Activated T-cell treated with anti-CD3 and anti-CD28 coated beads for 4 hours (primary cell): ENCODE measurements at places on chromosomes 2 and 18.

- no peak for DNase-seq
These were observed 6.4 kb downstream of the ARL4C start for GRCh38 chr2:234490271-234491091.

- DNase-seq: no peak
These were observed 100.9 kb downstream of the ARL4C start for GRCh38 chr2:234395891-234396420.

DNA sequence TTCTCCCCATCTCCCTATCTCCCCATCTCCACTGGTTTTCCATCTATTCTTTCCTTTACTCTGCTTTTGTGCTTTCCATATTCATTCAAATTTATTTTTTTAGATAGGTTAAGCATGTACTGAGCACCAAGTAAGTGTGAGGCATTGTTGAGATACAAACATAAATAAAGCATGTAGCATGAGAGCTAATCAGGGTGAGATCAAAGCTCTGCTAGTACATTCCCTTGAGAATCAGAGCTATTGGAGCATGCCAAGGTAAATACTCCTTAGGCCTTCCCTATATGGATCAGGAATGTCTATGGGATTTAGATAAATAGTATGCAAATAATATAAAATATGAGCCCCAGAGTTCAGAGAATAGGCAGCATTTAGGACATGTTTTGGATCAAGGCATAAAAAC, 25.3 kb downstream of the BABAM2 start:
- DNase-seq: no peak

DNA sequence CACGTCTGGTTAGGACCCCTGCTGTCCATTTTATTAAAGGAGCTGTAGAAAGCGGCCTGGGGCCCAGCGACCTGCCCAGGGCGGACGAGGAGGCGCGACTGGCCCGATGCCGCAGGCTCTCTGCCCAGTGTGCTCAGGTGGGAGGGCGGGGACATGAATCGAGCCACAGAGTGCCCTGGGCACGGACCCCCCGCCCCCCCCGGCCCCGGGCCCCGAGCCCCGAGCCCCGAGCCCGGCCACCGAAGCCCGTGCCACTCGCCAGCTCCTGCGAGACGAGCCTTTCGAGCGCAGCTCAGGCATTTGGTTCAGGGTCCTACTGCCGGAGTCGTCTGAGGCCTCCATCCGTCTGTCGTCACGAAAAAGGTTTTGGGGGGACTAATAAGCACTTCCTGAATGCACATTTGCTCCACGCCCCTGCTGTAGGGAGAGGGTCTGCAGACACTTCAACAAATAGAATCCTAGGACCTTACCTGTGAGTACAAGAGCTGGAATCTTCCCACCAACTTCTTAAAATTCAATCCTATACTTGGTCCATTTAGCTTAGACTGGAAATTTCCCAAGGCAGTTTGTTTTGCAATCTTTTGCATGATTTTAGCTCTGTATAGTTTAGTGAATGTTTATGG, 602 bp upstream of the ADAM17 start:
- DNase-seq: peak; percentile 7

- no peak for DNase-seq
These were observed 74.7 kb upstream of the ETAA1 start for GRCh38 chr2:67322353-67323001.

DNA sequence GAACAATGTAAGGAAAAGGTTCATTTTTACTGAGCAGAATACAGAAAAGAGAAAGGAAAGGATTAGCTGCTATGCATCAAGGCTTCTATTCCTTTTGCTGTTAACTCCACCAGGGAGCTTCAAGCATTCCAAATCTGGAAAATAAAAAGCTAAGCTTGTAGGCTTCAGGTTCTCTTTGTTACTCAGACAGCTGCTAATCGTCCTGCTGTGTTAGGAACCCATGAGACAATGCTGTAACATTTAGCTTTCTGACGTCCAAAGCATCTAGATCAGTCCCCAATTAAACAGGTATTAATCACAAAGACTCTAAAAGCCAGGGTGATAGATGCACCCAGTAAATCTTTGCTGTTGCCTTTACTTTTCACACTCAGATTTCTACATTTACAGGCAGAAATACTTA, 103.8 kb downstream of the EPHA4 start:
- no peak for DNase-seq

DNA sequence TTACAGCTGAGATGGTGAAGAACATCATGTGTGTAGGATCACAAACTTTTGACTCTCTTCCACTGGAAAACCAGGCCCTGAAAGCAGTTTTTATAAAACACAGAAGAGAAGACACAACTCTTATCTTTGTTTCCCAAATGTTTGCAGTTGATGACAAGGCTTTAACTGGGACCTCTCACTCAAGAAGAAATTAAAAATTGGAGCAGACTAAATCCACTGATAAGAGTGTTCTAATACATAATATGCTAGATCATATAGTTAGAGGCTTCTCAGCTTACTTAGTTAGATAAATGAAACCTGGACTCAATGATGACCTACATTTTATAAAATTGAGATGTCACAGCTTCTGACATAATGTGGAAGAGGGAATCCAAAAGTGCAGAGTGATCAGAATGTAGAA, 158.3 kb upstream of the WDSUB1 start:
- DNase-seq: no peak

GRCh38 chr2:31239593-31240177, 5.7 kb downstream of the EHD3 start:
- DNase-seq: no peak

DNA sequence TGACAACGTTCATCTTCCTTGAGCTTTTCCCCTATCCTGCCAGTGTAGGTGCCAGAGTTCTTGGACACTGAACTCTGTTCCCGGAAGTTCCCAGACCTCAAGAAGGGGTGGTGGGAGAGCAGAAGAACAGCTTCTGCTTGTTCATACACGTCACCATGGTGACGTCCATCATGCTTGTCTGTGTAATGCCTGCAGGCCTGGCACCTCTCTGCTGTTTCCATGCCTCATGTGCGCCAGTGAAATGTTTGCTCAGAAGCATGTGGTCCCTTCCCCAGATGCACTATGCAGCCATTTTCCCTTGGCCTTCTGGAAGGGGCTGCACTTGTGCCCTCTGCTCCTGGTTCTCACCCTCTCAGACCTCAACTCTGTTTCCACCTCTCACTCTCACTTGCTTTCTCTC, 210.8 kb upstream of the NABP1 start:
- DNase-seq: no peak

- no peak for DNase-seq
These were observed 232.3 kb downstream of the HAUS1 start for GRCh38 chr18:46336278-46337111.

GRCh38 chr2:44056947-44057346, 61.2 kb upstream of the LRPPRC start:
- no peak for DNase-seq

GRCh38 chr2:34105006-34105767, 506.1 kb upstream of the FAM98A start:
- DNase-seq: no peak

- DNase-seq: no peak
These were observed 16.6 kb upstream of the PIK3C3 start for GRCh38 chr18:41938445-41938844.

- no peak for DNase-seq
These were observed 14.9 kb upstream of the UGT1A1 start for GRCh38 chr2:233745073-233745755.

GRCh38 chr18:9786631-9787030, 78.5 kb downstream of the RAB31 start:
- DNase-seq: no peak

GRCh38 chr2:5374762-5375161, 317.4 kb upstream of the SOX11 start:
- no peak for DNase-seq

- no peak for DNase-seq
These were observed 56.7 kb downstream of the GALNT14 start for GRCh38 chr2:31081492-31081891.

- DNase-seq: no peak
These were observed 44.8 kb downstream of the CHMP3 start for GRCh38 chr2:86518481-86518880.

- no peak for DNase-seq
These were observed 31.8 kb upstream of the MTCL1 start for GRCh38 chr18:8673256-8674209.

GRCh38 chr2:171522052-171522787, at the start of gene CYBRD1:
Gene CYBRD1, plus strand, starts transcription at chr2:171522474. Its CDS starts 72 bp downstream, at chr2:171522546.
- no peak for DNase-seq

- no peak for DNase-seq
These were observed 42.7 kb downstream of the SH3RF3 start for GRCh38 chr2:109171444-109172334.

- DNase-seq: no peak
These were observed 23.2 kb downstream of the RND3 start for GRCh38 chr2:150464270-150464669.

GRCh38 chr18:51070545-51070944, 40.5 kb downstream of the SMAD4 start:
- no peak for DNase-seq

GRCh38 chr2:109102588-109103233, 26.3 kb upstream of the SH3RF3 start:
- DNase-seq: no peak

- DNase-seq: no peak
These were observed 7.2 kb upstream of the GPC1 start for GRCh38 chr2:240428245-240428644.

GRCh38 chr18:62717169-62717924, 2.0 kb downstream of the PHLPP1 start:
- peak; percentile 14 for DNase-seq

DNA sequence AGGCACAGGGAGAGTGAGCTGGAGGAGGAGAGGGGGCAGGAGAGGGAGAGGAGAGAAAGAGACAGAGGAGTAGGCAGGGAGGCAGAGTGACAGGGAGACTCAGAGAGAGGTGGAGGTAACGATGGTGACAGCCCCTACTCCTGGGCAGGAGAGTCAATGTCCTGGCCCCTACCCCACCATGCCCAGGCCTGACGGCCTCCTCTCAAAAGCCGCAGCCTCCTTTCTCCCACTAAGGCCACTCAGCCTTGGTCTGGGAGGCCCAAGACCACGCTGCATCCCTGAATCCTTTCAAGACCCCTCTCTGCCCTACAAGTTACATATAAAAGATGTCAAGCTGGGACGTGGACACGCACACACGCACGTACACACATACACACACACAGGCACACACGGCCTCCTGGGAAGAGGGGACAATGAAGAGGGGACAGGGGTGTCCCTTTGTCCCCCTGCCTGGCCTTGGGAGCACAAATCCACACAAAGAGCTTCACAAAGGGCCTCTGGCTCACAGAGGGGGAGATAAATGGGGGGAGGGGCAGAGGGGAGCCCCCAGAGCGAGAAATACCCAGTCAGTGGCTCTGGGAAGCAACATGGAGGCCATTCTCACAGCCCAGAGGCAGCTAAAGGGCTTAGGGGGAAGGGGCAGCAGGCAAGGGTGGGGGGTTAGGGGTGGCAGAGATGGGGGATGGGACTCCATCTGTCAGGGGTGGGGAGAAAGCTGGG, 19.5 kb upstream of the TNS1 start:
- no peak for DNase-seq

DNA sequence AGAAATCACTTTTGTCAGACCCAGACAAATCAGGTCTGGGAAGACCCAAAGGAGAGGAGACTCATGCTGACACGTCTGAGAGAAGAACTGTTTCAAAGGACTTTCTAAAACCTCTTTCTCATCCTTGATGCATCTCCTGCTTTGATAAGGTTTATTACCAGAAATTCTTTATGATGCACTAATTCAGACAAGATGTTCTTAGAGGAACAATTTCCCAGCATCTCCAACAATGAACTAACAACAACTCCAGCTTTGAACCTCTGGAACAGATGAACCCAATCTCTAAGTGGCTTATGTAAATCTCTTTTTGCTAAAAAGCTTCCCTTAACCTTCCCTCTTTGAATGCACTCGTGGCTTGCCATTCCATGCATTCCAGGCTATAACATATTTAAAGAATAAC, 15.9 kb upstream of the SERPINB11 start:
- DNase-seq: no peak

- no peak for DNase-seq
These were observed 67.3 kb downstream of the PARD6G start for GRCh38 chr18:80179857-80180558.

- DNase-seq: no peak
These were observed 20.2 kb downstream of the CHST9 start for GRCh38 chr18:27164905-27165304.

DNA sequence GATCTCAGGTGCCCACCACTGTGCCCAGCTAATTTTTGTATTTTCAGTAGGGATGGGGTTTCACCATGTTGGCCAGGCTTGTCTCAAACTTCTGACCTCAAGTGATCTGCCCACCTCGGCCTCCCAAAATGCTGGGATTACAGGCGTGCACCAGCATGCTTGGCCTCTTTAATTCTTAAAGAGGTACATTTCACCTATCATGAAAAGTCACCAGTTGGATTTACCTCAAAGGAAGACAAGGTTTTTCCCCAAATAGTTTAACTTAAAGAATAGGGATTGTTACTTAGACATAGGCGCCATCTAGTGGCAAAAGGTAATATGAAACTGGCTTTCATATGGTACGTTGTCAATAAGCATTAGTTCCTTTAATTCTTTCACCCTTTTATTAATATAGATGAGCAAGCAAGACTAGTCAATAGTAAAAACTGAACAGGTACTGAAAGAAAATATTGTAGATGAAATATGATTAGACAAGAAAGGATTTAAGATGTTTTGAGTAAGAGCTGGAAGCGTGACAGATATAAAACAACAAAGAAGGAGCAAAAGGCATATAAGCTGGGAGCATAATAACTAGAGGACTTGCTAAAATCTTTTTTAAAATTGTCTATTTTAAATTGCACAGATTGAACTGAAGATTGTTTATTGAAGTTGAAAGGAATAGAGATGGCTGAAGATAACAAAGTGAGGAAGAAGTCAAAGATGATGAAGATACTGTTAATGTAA, 35.0 kb upstream of the PSMD14 start:
- DNase-seq: peak; percentile 41

DNA sequence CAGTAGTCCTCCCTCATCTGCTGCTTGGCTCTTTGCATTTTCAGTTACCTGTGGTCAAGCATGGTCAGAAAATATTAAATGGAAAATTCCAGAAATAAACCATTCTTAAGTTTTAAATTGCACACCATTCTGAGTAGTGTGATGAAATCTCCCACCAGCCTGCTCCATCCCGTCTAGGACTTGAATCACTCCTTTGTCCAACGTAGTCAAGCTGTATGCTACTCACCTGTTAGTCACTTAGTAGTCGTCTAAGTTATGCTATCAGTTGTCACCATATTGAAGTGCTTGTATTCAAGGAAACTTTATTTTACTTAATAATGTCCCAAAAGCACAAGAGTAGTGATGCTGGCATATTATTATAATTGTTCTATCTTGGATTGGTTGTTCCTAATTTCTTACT, 172.5 kb downstream of the FIGN start:
- no peak for DNase-seq

GRCh38 chr2:170396799-170397459, 219.0 kb downstream of the MYO3B start:
- no peak for DNase-seq

- no peak for DNase-seq
These were observed 52.5 kb upstream of the CAVIN2 start for GRCh38 chr2:191899410-191899809.

DNA sequence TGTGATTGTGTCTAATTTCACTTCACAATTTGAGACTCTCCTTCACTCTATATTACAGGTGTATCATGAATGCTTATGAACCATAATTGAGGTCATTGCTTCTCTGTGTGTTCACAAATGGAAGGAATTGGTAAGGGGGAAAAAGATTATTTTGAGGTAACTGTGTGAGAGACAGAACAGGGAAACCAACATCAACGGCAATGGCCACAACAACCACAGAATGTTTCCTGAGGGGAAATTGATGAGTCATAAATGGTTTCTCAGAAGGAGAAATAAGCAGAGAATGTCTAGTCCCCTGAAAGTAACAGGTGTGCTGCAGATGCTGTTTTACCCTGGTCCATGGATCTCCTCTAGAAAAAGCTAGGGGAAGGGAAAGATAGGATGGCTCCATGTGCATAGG, 361.2 kb upstream of the GALNT5 start:
- DNase-seq: no peak

GRCh38 chr2:220006152-220006621, 378.8 kb downstream of the SLC4A3 start:
- DNase-seq: no peak
